ENCODE measurements at places on chromosomes 13 and 19. TPM values are rescaled to one million over a fixed set of nuclear protein-coding genes. Genes with fewer than 3 reads are reported as not detected.

DNA sequence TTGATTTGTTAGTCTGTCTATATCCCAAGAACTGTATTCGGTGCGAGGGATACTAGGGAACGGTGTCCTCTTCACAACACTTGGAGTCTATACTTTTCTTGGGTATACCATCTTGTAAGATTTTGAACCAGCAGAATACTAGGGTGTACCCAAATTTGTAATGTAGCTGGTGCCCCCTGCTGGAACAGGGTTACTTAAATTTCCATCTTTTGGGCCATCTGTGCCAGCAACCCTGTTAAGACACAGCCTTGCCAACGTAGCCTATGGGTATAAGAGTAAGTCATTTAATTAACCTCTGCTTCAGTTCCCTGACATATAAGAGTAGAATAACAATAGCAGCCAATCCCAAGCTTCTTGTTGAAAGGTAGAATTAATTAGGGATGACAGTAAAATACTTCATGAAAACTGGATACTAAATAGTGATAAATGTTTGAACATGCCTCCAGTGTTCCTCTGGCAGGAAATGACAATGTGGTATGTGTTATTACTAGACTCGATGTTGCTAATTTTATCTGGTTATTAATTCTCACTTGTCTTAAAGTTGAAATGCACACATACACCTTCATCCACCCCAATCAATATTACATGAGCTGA, 607.6 kb downstream of the FGF9 start:
- DNase-seq: no peak

DNA sequence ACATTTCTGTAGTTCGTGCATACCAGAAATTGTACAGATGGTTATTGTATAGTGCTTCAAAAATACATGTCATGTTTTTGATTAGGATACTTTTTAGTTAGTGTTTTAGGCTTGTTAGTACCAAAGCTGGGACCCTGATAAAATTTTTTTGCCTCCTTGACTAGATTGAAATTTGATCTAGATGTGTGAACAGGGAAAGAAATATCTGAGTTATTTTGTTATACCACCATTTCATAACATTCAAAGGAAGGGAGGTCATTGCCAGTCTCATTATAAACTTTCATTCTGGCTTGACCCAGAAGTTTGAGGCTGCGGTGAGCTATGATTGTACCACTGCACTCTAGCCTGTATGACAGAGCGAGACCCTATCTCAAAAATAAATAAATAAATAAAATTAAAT, 9.0 kb downstream of the LMO7 start:
- DNase-seq: no peak

DNA sequence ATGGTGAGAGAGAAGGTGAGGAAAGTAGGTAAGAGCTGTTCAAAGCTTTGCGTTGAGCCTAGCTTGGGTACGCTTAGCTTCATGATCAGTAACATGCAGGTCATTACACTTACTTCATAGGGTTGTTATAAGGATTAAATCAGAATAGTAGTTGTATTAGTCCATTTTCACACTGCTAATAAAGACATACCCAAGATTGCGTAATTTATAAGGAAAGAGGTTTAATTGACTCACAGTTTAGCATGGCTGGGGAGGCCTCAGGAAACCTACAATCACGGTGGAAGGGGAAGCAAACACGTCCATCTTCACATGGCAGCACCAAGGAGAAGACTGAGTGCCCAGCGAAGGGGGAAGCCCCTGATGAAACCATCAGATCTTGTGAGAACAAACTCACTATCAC, 21.9 kb downstream of the GPALPP1 start:
- DNase-seq: no peak

GRCh38 chr19:38213911-38214625, 10.0 kb downstream of the DPF1 start:
- no peak for DNase-seq

MCEMP1 gene
- total RNA-seq: 1.1 TPM

DNA sequence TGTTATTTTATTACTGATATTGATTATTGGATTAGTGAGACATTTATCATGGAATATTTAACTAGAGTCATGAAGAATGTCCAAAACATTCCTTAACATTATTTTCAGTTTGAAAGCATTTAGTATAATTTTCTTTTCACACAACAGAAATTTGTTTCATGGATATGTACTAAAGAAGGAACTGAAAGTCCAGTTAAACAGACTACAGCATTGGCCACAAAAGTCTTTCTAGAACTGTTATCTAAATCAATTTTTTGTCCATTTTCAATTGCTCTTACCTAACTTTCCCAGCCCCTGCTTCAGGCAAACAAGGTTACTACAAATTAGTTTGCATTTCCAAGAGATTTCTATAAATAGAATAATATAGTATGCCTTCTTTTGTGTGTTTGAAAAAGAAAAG, 1018.0 kb upstream of the PCDH20 start:
- no peak for DNase-seq

SWSAP1 gene
- 1.9 TPM for total RNA-seq

GRCh38 chr13:43986421-43986981, 106.8 kb downstream of the LACC1 start:
- no peak for DNase-seq

TSC22D1 gene
- 195 TPM for total RNA-seq

GRCh38 chr19:35628264-35628564, 622 bp upstream of the RBM42 start:
- no peak for DNase-seq

GRCh38 chr13:88000787-88001186, 329.6 kb downstream of the SLITRK5 start:
- no peak for DNase-seq

DNA sequence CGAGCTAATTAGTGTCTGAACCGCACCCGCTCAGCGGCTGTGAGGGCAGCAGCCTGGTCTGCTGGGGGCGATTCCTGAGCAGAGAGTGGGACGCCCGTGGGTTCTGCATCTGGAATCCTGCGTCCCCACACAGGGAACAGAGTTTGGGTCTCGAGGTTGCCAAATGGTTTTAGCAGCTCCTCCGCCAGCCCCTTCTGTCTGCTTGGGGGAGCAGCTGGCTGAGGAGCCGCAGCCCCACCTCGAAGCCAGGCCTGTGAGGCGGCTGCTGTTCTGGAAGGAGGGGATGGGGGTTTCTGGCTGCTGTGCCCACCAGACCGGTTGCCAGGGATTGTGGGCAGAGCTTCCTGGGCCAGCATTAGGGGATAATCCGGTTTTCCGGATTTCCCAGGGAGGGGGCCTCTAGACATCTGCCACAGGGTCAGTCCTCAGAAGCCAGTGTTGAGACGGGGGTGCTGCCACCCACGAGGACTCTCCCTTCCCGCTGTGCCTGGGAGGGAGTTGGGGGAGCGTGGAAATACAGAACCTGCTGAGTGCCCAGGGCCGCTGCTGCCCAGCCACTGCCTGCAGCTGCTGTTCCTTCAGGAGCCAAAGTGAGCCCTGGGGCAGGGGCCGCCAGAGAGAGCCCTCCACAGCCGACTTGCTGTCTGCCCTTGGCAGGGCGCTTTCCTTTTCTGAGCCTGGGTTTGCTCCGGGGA, 2.0 kb downstream of the CDC34 start:
- peak; percentile 63 for DNase-seq

- no peak for DNase-seq
Measured at GRCh38 chr19:3014135-3014534, 14.9 kb downstream of the TLE2 start.

DNA sequence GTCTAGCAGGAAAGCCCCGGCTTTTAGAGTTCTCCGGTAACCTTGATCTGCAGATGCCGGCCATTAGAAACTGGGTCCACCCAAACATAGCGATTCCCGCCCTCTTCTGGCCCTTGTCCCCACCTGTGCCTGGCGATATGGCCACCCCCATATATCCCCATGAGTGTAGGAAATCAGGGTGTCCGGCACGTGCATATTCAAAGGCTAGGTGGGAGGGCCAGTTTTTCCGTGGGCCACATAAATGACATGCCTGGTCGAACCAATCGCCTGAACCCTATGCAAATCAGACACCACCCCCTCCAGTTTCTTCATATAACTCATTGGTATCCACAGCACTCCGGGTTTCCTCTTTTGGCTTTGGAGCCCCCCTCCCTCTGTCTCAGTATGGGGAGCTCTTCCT, 37.4 kb downstream of the ERICH4 start:
- no peak for DNase-seq

CDK8 gene
- total RNA-seq: 10.3 TPM

- DNase-seq: peak; percentile 79
Measured at GRCh38 chr19:17107546-17108452, 32.2 kb downstream of the MYO9B start.

GRCh38 chr19:2315818-2316353, 7.9 kb upstream of the LINGO3 start:
- peak; percentile 94 for DNase-seq

GRCh38 chr13:20798027-20798426, 24.3 kb upstream of the EEF1AKMT1 start:
- DNase-seq: no peak

RNASEH2A gene
- 6.3 TPM for total RNA-seq

- DNase-seq: no peak
Measured at GRCh38 chr19:3469638-3470499, 10.5 kb downstream of the SMIM24 start.

GRCh38 chr13:89550938-89551337, 1796.5 kb upstream of the MIR17HG start:
- DNase-seq: no peak

DNA sequence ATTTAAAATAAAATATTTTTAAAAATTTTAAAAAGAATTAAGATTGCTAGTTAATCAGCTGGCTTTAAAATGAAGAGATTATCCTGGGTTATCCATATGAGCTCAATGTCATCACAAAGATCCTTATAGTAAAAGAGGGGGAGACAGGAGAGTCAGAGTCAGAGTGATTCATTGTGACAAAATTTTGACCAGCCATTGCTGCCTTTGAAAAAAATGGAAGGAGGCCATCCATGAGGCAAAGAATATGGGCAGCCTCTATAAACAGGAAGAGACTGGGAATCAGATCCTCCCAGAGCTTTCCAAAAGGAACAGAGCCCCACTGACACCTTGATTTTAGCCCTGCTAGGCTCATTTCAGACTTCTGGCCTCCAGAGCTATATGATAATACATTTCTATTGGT, 9.3 kb upstream of the RUBCNL start:
- DNase-seq: no peak

DNA sequence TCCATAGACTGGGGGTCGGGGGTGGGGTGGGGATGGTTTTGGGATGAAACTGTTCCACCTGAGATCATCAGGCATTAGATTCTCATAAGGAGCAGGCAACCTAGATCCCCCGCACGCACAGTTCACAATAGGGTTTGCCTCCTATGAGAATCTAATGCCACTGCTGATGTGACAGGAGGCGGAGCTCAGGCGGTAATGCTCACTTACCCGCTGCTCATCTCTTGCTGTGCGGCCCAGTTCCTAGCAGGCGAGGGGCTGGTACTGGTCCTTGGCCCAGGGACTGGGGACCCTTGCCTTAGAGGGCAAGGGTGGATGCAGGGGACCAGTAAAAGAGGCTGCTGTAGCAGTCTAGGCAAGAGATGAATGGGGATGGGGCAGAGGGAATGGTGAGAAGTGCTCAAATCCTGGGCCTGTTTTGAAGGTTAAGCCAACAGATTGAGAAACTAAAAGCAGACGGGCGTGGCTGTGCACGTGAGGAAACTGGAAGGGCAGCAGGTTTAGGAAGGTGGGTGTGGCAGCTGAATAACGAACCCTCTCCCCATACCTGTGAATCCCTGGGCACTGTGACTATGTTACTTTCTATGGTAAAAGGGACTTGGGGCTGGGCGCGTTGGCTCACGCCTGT, 1.5 kb upstream of the ERICH4 start:
- no peak for DNase-seq

DNA sequence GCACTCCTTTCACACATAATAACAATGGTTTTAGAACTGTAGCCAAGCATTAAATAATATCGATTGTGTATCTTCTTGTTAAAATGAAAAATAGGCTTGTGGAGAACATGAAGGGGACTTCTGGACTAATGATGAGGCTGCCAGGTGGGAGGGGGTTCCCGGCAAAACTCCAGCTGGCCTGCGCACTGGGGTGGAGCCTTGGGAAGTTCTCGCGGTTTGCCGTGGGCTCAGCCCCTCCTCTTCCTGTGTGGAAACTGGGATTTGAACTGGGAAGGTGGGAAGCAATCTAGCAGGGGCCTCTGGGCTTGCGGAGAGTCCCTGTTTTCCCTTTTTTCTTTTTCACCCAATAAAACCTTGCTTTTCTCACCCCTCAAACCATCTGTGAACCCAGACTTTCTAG, 113.7 kb upstream of the SLITRK1 start:
- DNase-seq: no peak

DNA sequence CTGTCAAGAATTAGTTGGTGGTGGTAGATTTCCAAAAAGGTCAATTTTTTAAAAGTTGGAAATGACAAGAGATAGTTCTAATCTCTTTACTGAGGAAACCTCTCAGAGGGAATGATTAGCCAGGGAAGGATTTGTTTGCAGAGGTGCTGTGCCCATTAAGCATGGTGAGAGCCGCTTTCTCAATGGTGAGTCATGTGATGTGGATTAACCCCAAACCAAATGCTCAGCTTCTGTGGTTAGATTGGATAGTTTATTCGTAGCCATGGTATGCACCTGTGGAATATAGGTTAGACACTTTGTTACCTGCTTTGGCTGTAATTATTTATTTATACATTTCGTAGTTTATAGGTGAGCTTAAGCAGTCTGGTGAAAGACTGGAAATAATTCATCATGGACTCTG, 7.1 kb downstream of the HNRNPM start:
- no peak for DNase-seq

DNA sequence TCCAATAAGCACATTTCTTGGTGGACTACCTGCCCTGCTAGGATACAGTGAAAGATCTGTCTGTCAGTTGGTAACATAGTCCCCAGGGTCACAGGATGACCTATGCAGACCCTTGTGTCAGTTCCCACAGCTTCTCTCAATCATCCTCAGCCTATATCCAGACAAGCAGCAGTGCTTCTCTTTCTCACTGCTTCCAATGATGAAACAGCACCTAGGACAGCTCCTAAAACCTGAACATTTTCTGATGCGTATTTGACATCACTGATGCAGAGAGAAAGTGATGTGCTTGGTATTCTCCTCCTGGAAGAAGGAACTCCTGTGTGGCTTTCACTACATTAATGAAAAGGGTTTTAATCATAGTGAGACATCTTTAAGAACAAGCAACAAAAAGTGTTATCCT, 43.7 kb downstream of the ZNF557 start:
- no peak for DNase-seq

DNA sequence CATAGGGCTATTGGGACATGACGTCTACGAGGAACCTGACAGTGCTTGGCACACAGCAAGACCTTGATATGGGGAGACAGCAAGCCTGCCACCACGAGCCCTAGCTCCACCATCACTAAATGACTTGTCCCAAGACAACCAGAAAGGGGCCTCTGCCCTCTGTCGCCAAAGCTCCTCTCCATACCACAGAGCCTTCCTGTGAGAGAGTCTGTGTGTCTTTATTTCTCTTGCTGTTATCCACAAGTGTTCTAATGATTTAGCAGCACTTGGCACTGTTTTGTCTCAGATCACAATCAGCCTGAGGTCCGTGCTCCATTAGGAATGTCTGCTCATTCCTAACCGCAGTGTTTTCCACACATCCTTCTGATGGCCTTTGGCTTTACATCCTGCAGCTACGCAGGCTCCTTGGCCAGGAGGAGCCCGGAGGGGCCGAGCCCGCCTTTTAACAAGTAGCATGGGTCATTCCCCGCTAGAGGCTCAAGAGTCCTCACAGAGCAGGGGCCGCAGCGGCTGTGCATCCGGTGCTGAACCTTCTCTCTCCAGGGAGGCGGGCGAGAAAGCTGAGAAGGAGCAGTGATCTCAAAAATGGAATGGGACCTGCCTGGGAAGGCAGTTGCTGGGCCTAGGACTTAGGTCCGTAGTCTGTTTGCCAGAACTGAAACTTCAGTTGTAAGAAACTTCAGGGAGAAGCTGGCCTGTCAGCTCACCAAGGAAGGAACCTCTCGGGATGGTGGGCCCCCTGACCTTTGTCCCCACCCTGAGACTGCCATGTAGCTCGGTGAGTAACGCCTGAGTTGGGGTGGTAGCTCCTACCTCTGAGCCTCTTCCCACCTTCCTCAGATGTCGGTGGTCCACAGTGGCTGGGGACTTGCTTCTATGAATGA, 61.1 kb upstream of the HMGB1 start:
- DNase-seq: no peak
